AG04449 (cell line): ENCODE measurements at places on chromosomes 13 and 19.

- DNase-seq: no peak
Measured at GRCh38 chr19:45161738-45162607, 1.2 kb upstream of the NKPD1 start.

GRCh38 chr13:99425485-99426341, 75.6 kb upstream of the TM9SF2 start:
- DNase-seq: no peak

DNA sequence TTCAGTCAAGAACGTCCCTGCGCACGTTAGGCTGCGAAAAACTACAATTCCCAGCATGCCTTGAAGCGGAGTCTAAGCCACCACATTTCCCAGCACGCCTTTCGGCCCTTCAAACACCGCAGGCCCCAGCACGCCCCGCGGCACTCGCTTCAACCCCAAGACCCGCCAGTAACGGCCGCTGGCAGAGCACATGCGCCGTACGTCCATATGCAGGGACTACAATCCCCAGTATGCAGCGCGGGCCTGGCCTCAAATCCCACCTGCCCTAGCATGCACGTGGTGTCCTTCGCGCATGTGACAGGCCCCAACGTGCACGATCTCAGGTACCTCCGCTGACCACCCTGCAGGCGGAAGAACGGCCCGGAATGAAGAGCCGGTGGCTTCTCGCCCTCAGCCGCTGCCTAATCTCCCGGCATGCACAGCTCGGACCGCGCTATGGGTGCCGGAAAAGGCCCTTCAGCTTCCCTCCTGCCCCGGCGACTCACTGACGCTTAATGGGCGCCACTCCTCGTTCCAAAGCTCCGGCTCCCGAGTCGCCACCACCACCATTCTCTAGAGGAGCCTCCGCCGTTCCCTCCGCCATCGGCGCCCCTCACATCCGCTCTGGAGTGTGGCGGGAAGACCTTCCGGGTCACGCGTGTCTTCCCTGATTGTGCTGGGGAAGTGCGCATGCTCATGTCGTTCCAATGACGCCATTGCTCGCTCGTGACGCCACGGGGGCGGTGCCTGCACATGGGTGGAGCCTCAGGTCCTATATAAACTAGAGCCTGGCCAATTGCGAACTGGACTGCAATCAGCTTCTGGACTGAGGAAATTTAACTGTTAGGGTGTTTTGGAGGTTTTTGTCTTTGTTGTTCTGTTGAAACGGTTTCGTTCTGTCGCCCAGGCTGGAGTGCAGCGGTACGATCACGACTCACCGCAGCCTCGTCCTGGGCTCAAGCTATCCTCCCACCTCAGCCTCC, at the start of gene DUS3L:
DUS3L (minus strand) TSS at position 605 of the 962 bp plus-strand sequence; CDS start at position 583, 22 bp downstream.
- DNase-seq: peak; percentile 88

DNA sequence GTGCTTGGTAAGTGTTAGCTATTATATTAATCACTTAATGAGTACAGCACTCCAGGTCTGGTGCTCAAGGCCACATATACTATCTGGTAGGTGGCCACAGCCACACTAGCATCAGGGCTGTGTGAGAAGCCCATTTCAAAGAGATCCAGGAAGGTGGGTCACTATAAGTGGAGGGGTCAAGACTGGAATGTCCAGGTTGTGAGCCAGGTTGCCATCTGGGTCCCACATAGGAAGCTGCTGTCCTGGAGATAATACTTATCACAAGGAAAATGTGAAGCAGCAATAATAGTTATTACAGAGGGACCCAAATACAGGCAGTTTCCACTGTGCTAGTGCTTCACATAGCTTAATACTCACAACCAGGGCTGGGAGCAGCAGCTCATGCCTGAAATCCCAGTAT, 13.1 kb downstream of the C19orf47 start:
- no peak for DNase-seq

DNA sequence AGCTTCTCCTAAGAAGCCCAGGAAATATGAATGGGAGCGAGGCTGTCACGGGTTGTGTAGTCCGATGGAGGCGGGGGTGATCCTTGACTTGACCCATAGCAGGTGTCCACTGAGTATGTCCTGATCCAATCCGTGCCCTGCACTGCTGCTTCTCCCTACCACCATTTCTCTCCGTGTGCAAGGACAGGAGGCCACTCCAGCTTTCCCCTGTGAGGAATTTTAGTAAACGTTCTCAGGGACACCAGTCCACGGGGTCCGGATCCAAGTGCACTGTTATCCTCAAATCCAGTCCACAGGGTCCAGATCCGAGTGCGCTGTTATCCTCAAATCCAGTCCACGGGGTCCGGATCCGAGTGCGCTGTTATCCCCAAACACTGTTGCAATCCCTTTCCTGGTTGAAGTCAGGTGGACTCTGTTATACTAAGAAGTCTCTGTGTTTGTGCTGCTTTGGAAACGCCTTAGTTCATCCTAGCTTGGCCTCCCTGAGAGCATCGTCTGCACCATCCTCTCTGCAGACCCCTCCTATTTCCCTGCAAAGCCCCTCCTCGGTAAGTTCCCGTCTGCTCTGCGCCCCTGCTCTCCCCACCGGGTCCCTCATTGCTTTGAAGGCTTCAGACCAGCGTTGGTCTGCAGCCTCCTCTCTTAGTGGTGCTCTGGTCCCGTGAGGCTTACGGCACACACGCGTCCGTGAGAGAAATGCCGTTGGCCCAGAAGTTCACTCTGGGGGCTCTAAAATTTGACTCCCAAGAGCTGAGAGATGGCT, 303.5 kb downstream of the TEX29 start:
- no peak for DNase-seq

GRCh38 chr13:66021846-66022245, 1208.3 kb downstream of the PCDH9 start:
- no peak for DNase-seq

GRCh38 chr19:42540071-42540553, 11.8 kb upstream of the CEACAM1 start:
- DNase-seq: no peak

DNA sequence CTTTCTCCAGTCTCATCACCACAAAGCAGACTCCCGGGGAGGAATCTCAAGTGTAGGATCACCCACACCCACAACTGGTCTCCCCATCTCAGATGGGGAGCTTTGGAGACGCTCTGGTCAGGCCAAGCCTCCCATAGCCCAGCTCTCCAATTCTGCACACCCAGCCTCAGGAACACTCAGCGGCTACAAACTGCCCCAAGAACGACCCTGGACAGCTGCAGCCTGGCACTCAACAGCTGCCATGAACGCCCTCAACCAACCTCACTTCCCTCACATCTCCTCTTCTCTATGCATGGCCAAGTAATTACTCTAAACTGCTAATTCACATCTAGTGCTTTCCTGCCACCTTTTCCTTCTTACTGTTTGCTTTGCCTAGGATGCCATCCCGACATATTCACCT, 42.6 kb downstream of the DZIP1 start:
- DNase-seq: no peak

DNA sequence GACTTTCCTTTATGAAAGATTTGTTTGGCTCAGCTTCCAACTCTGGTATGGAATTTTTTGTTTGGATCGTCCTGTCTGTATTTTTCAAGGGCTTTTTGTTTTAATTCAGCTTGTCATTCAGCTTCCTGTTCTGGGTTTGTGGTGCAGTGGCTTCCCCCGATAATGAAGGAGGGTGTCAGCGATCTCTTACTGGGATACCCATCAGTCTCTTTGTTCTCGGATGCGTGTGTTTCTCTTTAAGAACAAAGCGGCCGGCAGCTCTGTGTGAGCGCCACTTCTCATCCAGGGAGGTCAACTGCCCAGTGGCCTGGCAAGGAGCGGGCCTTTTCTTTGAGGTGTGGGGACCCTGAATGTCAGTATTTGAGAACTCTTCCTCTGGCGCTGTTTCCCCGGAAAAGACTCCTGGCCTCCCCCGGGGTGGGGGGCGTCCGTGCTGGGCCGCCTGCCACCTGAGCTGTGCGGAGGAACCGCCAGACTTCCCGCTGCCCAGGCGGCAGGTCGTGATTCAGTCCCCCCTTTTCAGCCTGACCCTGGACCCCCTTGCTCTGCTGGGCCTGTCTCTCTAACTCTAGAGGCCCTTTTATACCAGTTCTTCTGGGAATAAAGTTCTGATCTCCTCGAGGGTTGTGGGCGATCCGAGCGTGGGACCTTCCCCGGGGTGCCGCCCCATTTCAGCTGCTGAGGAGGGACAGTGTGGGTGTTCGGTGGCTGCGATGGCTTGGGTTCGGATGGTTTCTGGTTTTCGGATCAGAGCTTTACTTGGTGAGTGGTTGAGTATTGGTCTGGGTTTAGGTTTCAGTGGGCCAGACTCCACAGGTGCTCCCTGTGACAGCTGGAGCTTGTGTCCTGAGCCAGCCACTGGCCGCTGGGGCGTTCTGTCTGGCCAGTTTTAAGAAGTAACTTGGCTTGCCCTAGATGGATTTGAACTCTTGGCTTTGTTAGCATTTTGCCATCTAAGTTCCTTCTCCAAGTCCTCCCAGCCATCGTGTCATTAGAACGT, 3.4 kb downstream of the SF3A2 start:
- no peak for DNase-seq

DNA sequence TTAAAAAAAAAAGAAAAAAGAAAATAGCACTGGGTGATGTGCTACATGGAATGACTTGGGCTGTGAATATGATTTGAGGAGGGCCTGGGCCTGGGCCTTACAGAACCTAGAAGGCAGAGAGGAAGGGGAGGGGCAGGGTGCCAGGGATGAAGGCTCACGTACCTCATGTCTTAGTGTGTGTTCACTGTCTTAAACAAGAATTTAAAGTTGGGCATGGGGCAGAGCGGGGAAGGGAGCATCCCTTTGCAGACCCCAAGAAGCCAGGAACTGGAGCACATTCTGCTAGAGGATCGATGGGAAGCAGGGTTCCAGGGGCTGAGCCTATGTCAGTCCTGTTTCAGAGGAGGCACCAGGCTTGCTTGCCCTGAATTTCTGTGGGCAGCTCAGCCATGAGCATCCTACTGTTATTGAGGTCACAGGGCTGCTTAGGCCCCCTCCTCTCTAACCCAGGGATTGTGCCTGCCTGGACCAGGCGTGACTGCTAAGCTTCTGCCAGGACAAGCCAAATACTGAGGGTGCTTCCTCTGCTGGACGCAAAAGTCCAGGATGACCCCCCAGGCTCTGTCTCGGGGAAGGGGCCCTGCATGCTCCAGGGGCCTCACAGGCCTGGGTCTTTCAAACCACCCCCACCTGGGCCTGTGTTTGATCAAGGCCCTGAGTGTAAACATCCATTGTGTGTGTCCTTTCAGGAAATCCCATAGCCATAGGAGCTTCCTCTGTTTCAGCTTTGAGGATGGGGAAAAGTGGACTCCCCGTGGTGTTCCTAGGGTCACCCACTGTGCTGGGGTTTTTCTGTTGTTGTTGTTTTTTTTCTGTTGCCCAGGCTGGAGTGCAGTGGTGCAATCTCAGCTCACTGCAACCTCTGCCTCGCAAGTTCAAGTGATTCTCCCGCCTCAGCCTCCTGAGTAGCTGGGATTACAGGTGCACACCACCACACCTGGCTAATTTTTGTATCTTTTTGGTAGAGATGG, 4.8 kb downstream of the LSR start:
- no peak for DNase-seq

- no peak for DNase-seq
Measured at GRCh38 chr13:46535825-46536224, 17.1 kb upstream of the LRCH1 start.

DNA sequence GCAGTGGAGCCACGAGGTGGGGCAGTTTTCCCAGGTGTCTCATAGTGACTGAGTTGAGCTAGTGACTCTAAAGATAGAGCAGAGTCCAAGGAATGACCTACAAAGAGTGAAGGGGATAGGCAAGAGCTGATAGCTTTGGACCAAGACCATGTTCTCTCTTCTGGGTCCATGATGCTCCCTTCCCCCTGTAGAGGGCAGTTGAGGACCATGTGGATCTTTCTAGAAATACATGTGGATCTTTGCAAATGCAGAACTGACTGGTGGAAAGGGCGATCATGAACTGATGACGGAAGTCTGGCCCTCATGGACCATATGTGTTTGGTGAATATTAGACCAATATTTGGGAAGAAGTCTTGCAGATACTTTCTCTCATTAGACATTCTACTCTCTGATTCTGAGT, 6.9 kb downstream of the PSG1 start:
- DNase-seq: no peak

DNA sequence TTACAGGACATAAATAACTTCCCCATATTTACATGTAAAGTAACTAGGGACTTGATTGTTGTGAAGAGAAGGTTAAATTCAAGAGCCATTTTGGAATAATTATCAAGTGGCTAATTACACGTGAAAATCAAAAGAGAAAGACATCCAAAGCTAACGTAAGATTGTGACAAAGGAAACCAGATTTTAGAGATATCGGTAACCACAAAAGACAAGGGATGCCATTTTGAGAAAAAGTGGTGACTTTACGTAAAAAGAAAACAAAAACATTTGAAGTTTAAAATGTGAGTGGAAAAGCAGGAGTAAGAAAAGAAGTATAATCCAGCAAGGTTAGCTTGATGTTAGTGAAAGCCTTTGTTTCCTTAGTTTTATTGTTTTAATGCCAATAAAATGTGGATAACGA, 10.9 kb upstream of the VWA8 start:
- DNase-seq: no peak

DNA sequence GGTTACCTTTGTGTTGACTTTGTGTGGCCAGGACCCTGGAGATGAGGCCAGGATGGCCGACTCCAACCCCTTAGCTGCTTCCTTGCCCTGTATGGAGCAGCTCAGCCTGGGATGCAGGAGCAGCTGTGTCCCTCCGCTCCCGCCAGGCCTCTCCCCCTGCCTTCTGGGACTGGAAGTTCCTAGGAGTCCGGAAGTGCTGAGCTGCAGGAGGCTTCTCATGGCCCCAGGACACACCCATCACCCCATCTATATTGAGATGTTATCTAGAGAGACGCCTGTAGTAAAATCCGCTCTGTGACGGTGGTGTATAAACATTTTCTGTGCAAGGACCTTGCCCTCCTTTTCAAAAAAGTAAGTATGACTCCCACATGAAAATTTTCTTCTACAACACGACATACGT, 27.0 kb downstream of the WTIP start:
- no peak for DNase-seq

DNA sequence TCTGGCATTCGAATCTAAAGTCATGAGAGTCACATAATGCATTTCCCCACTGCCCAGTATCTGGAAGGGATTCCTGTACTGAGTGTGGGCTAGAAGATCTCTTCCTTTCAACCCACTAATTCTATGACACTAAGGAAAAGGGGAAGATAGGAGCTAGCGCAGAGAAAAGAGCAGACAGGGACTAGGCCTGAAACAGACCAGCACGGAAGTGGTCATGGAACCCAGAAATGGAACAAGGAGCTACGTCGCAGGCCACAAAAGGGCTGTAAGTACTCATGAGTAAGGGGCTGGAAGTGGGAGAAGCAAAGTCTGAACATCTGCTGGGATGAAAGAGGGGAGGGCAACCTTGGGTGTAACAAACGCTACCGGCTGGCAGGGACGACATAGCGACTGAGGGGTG, 8.6 kb downstream of the ABCC4 start:
- DNase-seq: no peak

- no peak for DNase-seq
Measured at GRCh38 chr13:101121608-101122007, 294.7 kb downstream of the NALCN start.
